ENCODE measurements at places on chromosomes 1 and 21.

- DNase-seq, result no peak
These were observed 3.9 kb upstream of the PDE4B start for GRCh38 chr1:65788762-65789161.

DNA sequence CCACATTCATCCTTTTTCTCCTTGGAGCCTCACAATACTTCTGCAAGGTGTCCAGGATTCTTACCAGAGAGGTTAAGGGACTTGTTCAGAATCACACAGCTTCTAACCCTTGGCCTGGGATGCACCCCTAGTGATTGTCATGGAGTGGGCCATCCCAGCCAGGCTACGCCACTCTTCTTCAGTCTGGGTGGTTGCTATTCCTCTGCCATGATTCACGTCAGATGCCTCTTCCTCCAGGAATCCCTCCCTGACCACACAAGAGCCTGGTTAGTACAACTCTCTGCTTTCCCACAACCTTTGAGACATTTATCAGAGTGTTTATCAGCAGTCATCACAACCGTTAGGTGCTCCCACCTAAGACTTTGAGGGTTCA, 121.8 kb downstream of the EPHB2 start:
- DNase-seq, result no peak

- no peak for DNase-seq
These were observed 67.9 kb downstream of the KLHDC7A start for GRCh38 chr1:18548643-18549042.

DNA sequence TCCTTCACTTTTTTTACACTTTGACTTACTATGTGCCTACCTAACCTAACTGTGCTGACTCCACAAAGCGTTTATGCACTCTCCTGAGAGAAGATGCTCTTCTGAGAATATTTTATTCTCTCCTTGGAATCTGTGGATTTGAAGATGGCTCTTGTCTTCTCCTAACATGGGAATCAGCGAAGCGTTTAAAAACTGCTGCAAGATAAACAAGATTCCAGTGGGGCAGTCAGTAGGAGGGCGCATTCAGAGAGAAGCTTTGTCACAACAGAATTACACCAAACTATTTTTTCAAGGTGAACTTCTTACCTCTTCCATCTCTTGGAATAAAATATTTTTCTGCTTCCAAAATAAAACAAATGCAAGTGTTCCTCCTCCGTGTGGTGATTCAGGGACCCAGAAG, 113.1 kb downstream of the FOXD2 start:
- no peak for DNase-seq

DNA sequence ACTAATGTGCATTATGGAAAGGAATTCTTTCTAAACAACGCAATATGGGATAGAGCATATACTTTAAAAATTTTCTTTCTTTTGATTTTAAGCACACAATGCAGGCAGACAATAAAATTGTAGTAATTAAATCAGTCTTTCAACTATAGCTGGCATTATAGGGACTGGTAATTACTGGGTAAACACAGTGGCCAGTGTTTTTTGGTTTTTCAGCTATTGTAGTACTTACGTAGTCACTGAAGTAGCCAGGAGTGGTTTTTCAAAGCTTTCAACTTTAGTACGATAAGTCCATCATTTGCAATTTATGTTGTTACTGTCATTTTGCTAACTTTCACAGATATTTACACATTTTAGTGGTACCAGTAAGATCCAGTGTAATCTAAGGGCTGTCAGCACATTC, 50.6 kb downstream of the RAB3GAP2 start:
- DNase-seq, result no peak

GRCh38 chr1:14653461-14653960, 55.0 kb downstream of the KAZN start:
- no peak for DNase-seq

DNA sequence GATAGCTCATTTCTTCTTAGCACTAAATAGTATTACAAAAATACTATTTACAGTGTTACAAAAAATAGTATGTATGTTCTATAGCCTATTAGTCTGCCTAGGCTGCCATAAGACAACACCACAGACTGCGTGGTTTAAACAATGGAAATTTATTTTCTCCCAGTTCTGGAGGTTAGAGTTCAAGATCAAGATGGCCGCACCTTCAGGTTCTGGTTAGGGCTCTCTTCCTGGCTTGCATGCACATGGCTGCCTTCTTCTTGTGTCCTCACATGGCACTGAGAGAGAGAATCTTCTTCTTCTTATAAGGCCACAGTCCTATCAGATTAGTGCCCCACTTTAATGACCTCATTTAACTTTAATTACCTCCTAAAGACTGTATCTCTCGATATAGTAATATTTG, 4.1 kb downstream of the ATF6 start:
- no peak for DNase-seq

- no peak for DNase-seq
These were observed 172.7 kb downstream of the PTPRU start for GRCh38 chr1:29408831-29409605.

DNA sequence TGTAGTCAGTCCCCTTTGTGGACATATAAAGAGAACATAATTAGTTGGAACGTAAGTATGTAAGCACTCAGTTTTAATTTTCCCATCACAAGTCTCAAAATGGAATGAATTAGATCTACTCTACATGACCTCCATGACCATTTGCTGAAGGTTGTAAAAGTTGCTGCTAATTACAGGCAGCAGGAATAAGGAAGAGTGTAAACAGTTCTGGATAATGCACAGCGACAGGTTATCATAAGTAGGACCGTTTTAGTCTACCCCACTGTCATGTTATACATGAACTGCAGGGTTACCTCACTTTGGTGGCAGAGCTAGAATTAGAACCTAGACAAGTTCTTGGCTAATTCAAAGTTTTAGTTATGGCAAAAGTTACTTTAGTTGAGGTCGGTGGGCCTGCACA, 21.7 kb downstream of the YTHDF2 start:
- no peak for DNase-seq

DNA sequence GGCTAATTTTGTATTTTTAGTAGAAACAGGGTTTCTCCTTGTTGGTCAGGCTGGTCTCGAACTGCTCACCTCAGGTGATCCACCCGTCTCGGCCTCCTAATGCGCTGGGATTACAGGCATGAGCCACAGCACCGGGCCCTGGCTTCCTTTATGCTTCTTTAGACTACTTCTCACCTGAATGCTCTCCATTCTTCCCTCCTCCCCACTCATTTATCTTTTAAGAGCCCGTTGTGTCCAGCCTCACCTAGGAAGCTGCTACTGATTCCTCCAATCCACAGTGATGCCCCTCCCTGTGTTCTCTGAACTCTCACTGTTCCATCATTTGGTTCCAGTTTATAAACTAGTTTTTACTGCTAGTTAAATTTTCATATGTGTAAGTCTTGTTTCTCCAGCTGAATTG, 44.9 kb upstream of the NR5A2 start:
- no peak for DNase-seq

DNA sequence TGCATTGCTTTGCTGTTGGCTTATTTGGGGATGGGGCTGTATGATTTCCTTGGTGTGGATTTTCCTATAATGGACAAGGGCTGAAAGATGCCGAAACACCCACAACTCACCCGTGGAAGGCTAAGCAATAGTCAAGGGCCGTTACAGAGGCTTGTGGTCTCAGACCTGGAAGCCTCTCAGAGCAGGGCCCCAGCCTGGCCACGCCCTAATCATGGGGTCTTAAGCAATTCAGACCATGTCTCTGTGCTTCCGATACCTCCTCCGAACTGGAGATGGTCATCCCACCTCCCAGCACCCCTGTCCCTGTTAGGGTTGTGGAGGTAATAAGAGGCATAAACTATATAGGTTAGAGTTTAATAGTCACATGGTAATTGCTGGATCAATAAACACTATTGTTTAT, 3.4 kb downstream of the ABCG1 start:
- DNase-seq, result no peak

- no peak for DNase-seq
These were observed 98.2 kb upstream of the C1orf87 start for GRCh38 chr1:60171801-60172200.

- DNase-seq, result no peak
These were observed 18.3 kb downstream of the SPATA21 start for GRCh38 chr1:16418823-16419425.

DNA sequence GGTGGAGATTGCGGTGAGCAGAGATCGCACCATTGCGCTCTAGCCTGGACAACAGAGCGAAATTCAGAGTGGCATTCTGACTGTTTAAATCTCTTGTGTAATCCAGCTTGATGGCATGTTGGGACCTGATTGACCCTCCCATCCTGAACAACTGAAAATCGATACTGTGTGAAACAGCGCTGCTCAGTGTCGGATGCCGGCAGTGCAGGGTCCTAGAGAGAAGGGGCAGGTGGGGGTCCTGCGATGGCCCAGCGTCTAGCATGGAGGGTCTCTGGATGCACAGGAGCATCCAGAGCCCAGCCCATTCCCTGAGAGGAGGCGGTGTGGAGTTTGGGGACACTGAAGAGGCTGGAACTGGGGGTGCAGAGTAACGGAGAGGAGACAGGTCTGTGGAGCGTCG, 15.8 kb downstream of the AGT start:
- no peak for DNase-seq

DNA sequence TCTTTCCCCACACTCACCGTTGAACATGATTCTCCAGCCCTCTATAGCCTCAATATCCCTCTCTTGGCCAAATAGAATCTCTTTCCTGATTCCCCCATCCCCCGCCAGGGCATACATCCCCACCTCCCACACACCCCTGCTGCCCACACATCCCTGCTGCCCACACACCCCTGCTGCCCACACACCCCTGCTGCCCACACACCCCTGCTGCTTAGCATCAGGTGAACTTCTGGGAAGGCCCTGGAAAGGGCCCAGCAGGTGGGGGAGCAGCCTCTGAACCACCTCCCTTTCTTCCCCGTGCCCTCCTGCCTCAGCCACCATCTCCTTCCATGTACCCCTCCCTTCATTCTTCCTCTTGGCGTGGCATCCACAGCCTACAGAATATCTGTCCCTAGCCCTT, 15.9 kb upstream of the IFNLR1 start:
- no peak for DNase-seq

GRCh38 chr1:119587341-119587740, 60.7 kb downstream of the ZNF697 start:
- DNase-seq, result no peak

DNA sequence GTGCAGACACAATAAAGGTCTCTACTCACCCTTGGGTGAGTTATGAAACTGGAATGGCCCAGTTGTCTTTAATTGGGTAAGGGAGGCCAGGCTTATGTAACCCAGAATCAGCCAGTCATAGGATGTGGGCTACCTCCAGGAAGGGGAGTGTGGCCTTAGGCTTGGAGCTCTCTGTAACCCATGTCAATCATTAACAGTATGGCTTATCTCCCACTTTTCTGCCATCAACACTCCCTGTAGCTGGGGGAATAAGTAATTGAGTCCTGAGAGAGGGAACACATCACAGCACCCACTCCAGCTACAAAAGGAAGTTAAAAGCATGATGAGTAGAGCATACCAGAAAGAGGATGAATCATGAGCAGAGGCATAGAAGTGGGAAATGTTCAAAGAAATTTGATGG, 327.0 kb upstream of the DUSP10 start:
- no peak for DNase-seq

DNA sequence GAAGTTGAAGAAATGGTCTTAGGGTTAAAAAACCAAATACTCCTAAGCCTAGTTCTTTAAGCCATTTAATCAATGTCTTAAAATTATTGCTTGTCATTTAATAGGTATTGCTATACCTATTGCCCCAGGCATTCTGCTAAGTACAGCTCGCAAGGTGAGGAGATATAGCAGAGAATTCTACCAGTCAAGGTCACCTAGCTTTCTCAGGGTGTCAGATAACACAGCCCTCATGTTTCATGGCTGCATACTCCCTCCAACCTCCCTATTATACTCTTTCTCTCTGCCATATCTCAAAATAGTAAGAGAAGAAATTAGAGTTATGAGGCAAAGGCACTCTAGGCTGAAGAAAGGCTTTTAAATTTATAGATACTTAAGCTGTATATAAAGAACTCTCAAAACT, 68.4 kb upstream of the GPR88 start:
- DNase-seq, result no peak

GRCh38 chr1:152514715-152515433, 592 bp downstream of the CRCT1 start:
- DNase-seq, result no peak

GRCh38 chr1:180112984-180113647, 41.6 kb upstream of the QSOX1 start:
- DNase-seq, result no peak

DNA sequence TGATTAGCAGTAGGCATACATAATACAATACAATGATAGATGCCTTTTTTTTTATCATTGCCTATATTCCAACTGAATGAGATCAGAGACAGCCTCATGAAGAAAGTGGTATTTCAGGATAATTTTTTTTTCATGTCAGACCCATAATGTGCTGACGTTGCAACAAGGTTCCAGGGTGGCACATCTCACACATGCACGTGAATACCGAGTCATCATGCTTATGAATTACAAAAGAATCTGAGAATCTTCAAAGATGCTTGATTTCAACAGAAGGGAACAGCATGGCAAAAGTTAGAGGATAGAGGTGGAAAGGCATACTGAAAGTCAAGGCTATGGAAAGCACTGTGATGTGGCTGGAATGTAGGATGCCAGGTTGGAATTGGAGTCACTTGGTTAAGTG, 5.0 kb upstream of the RNF11 start:
- no peak for DNase-seq

DNA sequence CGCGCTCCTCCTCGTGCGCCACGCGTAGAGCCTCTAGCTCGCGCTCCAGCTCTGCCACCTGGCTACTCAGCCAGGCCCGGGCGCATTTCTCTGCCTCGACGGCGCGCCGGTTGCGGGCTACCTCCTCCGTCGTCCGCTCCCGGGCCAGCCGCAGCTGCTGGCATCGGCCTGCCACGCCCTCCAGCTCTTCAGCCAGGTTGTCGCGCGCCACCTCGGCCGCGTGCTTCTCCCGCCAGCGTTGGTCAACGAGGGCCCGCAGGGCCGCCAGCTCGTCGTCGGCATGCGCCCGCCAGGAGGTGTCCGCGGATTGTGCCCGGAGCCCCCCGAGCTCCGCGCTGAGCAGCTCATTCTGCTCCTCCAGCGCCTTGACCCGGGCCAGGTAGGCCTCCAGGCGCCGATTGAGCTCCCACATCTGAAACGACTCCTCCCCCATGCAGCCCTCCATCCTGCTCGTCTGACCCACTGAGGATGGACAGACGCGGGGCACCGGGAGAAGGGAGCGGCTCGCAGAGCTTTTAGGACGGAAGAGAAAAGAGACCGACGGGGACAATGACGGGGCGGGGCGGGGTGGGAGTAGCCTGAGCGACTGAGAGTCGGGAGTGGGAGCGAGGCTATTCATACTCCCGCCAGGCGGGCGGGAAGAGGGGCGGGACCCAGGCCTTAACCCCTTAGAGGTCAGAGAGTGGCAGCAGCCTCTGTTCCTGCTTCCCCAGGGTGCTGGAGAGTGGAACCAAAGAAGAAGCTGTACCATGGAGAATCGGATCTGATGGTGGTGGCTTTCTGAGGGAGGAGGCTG, at the start of gene NES:
Gene NES (minus strand): TSS at position 588 of the 796 bp plus-strand sequence. CDS start 143 bp downstream, at position 445.
- DNase-seq, result no peak

GRCh38 chr1:204340081-204340889, 19.4 kb downstream of the PLEKHA6 start:
- DNase-seq, result no peak
